IPS DF 6.9 (cell line): ENCODE measurements at places on chromosomes 12 and 14.

GRCh38 chr14:104563742-104564615, 15.6 kb upstream of the C14orf180 start:
- peak; percentile 71 for DNase-seq

GRCh38 chr14:71722885-71723284, 209.3 kb upstream of the RGS6 start:
- DNase-seq: no peak

DNA sequence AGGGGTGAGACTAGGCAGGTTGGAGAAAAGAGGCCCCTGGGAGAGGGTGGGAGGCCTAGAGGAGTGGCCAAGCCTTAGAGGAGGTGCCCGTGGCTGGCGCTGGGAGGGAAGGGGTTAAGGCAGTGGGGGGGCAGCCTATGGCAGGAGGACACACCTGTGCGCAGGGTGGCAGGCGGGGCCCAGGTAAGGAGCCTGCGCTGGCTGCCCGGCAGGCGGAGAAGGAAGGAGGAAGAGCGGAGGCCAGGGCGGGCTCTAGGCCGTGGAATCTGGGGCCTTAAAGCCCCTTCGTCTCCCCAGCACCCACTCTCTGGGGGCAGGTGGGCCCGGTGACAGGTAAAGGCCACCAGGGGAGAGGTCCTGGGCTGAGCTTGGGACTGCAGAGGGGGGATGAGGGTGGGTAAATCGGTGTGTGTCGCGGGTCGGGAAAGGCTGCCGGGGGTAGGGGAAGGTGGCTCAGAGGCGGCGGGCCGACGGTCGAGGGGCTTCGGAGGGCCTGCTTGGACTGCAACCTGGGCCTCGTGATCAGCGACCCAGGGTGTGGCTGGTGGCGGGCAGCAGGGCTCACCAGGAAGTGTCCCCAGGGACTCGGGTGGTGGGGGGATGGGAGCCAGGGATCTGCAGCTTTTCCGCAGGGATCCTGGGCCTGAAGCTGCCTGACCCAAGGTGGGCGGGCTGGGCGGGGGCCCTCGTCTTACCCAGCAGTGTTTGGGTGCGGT, 7.3 kb downstream of the PHB2 start:
- no peak for DNase-seq

GRCh38 chr14:74612350-74613021, 449 bp upstream of the LTBP2 start:
- DNase-seq: peak; percentile 48

DNA sequence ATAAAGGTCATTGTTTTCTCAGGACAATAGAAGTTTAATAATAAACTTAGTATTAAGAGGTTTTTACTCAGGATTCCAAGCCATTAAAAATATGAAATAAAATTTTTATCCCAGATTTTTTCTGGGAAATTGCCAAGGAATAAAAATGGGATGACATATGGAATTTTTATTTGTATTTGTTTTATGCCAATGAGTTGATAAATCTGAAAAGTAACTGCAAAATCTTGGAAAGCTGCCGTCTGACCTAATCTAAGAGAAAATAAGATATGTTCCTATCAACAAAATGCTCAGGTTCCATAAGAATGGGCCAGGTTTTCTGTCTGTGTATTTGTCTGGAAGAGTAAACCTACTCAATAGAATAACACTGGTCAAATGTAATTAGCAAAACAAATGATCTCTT, 22.2 kb upstream of the KERA start:
- DNase-seq: no peak

GRCh38 chr12:6532051-6532926, 2.0 kb upstream of the GAPDH start:
- no peak for DNase-seq

DNA sequence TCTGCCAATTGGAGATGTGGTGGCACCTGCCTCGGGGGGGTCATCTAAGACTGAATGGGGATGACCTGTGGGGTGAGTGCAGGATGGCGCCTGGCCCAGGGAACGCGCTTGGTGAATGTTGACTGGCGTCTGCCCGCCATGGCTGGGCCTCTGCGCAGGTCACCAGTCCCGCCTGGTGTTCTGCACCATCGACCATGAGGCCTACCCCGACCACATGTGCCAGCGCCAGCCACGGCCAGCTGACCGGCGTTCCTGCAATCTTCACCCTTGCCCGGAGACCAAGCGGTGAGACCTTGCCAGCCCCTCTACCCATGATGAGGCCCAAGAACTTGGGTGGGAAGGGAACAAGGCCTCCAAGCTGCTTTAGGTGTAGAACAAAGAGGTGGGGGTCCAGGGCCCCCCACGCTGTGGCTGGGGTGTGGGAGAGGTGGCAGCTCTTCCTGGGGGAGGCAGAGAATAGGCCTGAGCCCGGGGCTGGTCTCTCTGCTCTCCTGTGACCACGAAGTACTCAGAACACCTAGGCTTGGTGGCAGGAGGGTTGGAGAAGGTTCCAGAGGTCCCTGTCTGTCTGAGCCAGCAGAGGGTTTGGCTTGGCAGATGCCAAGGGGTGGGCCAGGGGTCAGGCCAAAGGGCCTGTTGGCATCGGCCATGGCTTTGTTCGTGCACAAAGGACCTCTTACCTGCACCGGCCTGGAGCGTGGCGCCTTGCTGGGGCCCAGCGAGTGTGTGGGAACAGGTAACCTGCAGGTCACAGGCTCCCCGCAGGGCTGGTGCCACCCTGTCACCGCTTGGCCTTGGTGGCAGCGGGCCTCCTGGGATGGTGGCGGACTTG, 15.4 kb downstream of the PAPLN start:
- DNase-seq: no peak
